ENCODE measurements at places on chromosomes 7 and 10.

- peak; percentile 88 for DNase-seq
These were observed 24.5 kb downstream of the STEAP1 start for GRCh38 chr7:90178679-90179278.

DNA sequence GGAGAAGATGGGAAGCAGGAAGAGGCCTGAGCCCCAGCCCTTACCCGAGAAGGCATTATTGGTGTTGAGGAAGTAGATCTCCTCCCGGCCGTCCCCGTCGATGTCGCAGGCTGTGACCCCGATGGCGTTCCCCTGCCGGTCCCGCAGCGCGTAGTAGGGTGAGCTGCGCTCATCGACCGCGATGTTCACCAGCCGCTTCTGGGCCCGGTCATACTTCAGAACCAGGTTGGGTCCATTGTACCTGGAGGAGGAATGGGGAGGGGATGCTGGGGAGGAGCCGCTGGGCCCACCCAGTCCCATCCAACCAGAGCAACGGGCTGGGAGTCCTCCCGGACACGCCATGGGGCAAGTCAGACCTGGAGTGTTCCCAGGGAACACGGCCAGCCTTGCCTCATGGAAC lies 86.5 kb downstream of the GOLGA7B start:
- DNase-seq: no peak

DNA sequence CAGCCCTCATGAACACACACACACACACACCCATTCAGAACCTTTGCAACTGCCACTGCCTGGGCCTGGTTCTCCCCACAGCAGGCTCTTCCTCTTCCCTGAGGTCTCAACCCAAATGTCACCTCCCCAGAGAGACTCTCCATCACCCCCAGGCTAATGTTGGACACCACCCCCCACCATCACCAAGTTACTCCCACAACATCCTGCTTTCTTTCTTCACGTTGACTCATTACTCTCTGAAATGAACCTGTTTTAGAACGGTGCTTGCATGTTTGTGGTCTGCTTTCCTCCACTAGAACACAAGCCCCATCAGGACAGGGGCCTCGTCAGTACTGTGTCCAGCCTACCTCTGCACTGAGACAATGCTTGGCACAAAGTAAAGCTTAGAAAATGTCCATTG lies 16.0 kb downstream of the AFAP1L2 start:
- peak; percentile 45 for DNase-seq

DNA sequence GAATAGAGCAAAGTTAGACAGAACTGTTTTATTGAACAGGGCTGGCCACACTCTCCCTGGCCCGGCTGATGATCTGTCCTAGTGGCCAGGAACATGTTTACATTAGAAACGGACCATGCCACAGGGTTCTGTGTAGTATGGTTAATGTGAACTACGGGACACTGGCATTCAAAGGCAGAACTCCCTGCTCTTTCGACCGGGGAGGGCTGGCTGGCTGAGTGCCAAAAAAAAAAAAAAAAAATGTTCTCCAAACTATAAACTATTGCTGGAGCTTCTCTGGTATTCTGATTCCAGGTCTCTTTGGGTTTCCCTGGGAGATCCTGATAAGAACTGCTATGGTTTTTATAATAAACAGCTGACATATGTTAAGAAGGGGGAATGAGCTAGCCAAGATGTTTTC lies 1262.6 kb upstream of the SORCS1 start:
- DNase-seq: no peak

GRCh38 chr7:95340491-95340890 lies 16.2 kb upstream of the PON1 start:
- no peak for DNase-seq

GRCh38 chr7:140236626-140237025 lies 59.8 kb upstream of the KDM7A start:
- DNase-seq: no peak

DNA sequence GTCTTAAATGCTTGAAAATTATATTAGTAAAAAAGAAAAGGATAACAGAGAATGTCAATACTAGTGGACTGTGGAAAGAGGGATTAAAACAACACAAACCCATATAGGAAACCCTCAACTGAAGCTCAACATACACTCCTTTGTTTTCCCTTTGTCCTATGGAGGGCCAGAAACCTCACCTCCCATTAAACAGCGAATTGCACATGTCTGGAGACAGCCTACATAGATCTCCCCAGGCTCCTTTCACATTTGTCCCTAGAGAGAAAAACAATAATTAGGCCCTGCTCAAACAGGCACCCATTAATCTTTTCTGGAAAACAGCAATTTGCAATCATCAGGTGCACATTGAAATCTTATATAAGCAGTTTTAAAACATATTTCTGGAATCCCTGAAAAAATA lies 87.6 kb upstream of the SEMA3D start:
- DNase-seq: no peak

- DNase-seq: no peak
These were observed 8.0 kb upstream of the MBL2 start for GRCh38 chr10:52780391-52781155.

- DNase-seq: peak; percentile 32
These were observed 247.6 kb upstream of the HGF start for GRCh38 chr7:82017334-82017943.

DNA sequence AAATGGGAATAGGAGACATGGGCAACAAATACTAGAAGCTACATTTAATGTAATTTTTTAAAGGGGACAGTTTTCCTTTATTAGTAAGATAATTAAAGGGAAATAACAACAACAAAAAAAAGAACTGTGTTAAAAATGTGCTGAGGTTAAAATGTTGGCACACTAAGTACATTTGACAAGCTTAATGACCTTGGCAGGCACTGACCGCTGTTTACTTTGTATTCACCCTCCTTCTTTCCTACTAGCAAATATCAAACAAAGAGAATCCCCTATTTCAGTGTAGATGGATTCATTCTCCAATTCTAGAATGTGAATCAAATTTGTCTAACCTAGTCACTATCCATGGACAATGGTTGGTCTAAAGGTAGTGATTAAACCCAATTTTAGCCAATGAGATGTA lies 77.5 kb upstream of the TOMM7 start:
- no peak for DNase-seq

GRCh38 chr7:96836456-96836855 lies 126.8 kb upstream of the SEM1 start:
- no peak for DNase-seq

GRCh38 chr10:47260505-47261111 lies 39.4 kb upstream of the GDF10 start:
- no peak for DNase-seq

DNA sequence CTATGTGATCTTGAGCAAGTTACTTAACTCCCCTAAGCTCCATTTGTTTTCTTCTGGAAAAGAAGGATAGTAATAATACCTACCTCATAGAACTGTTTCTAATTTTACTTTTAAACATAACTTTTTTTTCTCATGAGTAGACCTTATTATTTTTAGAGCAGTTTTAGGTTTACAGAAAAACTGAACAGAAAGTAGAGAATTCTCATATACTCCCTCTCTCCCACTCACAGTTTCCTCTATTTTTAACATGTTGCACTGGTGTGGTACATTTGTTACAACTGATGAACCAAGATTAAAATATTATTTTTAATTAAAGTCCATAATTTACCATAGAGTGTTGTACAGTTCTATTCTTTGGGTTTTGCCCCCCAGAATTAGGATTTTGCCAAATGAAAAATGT lies 221.3 kb upstream of the CSTF2T start:
- DNase-seq: no peak

- no peak for DNase-seq
These were observed 946 bp upstream of the RASGEF1A start for GRCh38 chr10:43267811-43268210.

DNA sequence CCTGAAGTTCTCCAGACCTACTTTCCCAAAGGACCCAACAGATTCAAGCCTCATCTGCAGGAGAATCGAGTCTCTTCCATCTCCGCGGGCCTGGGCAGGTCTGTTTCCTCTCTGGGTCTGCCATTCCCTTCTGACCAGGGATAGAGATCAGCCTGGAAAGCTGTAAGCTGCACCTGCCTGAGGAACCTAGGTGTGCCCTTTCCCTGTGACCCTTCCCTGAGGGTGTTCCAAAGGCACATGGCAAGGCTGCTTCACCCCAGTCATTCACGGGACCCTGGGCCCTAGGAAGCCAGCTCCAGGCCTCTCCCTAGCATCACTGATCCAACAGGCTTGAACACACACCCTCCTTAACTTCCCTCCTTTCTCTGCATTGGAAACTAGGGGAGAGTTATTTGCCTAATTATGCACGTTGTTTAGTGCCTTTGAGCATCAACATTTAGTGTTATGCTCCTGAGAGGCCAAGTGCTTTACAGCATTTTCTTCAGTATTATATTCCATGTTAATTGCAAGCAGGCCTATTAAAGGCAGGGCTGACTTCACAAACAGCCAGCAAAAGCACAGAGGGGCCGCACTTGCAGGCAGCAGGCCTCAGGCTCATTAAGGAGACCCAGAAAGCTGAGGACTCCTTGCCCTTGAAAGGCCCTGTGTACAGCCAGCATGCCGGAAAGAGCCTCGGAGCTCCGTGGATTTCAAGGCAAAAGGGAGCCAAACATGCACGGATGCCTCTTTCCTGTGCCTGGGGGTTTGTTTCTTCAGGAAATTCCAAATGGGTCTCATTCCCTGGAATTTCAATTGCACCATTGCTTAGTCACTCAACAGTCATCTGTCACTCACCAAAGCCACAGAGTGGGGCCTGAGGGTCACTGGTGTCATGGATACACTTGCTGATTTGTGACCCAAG lies 91.0 kb upstream of the FAM20C start:
- DNase-seq: peak; percentile 96

GRCh38 chr10:97570146-97570788 lies 2.3 kb upstream of the ANKRD2 start:
- DNase-seq: no peak

DNA sequence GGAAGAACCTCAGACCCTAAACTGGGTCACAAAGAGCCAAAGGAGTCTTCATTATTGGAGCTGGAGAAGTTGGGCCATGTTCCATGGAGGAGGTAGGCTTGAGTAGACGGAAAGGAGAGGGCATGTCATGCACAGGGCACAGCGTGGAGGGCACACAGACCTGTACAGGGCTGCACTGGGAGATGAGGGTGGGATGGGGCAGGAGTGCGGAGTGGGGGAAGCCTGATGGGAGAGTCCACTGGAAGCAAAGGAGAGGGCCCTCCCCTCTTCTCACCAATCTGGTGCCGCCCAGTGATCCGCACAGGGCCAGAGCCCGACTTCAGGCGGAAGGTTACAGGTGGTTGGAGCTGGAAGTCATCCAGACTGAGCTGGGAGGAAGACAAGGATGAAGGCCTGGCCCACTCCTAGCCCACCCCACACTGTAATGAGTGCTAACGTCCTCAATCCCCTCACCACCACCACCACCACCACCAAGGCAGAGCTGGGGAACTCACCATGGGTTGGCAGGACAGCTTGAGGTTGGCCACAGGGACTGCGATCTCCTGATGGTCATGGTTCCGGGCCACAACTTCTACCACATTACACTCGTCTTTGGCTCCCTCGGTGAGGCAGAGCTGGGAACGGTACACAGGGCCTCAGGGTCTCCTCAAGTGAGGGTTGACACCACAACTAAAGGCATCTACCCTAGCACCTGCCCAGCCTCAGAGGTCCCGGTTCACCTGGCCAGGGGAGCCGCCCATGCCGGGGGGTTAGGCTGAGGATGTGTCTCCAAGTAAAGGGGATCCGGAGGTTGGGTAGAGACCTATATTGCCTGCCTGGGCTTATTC lies 1.0 kb downstream of the NPM3 start:
- DNase-seq: no peak

DNA sequence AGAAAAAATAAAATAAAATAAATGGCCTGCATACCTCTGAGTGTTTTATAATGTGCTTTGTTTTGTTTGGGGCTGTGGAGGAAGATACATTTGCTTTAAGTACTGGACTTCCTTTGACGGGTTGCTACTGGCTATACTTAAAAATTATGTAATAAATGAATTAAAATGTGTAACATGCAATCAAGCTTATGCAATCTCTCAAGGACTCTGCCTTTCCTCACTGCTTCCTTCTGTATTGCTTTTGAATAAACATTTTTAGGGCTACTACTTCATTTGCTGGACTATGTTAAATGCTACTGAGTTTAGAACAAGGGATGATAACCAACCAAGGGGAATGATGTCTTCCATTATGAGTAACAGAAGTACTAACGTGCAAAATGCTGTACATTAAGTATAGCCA lies 91.6 kb downstream of the ETV1 start:
- no peak for DNase-seq

DNA sequence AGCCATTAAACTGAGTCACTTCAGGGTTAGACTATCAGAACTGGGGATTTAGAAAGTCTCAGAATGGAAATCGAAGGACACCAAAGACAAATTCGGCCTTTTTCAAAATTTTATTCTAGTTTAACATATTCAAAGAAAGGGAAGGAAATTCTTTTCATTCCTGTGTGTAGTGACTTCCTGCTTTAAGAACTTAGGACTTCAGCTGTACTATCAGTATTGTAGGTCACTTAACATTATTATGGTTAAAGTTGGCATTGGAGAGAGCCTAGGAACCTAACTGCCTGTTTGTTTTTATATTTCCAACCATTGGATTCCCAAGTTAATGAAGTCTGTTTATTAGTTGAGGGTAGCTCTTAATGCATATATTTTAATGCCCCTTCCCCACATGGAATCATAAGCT lies 63.7 kb downstream of the PTEN start:
- DNase-seq: peak; percentile 65

DNA sequence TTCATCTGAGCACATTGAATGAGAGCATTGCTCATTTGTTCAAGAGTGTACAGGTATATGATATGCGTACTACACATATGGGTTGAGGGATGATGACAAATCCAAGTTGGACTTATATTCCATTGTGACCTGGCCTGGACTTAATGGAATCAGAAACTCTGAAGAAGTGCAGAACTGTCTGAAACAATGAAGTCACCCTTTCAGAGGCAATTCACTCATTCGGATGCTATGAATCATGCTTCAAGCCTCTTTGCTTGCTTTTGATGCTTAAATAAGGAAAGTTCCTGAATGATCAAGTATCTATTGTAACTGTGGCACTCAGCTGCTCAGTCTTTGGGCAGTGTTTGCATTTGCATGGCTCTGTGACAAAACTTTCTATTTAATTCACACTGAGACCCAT lies 93.4 kb downstream of the ZNF365 start:
- DNase-seq: peak; percentile 55

- DNase-seq: no peak
These were observed 23.0 kb upstream of the LRGUK start for GRCh38 chr7:134104166-134104565.

GRCh38 chr7:130953196-130953595 lies 219.2 kb upstream of the KLF14 start:
- no peak for DNase-seq

DNA sequence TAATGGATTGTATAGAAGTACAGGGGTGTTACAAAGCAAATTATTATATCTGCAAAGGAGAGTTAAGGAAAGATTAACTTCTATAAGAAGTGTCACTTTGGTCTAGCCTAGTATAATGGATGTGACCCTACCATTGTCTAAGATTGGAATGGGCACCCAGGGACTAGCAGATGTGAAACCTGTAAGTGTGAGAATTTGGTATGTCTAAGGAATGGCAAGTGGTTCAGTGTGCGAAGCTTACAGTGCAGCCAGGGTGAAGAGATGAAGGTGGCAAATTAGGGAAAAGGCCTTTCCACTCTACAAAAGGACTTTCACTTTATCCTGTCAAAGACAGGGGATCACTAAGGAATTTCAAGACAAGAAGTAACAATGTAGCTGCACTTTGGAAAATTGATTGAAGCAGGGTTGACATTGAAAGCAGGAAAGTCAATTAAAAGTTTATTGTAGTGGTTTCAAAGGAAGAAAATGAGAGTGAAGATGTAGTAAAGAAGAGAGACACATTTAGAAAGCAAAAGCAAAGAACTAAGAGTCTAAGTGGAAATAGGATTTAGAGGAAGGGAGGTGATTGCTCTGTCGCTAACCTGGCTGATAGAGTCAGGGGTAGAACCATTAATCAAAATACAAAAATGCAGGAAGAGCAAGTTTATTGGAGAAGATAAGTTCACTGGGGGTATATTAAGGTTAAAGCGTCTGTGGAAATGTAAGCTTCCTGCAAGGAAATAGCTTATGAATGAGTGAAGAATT lies 47.4 kb downstream of the KCND2 start:
- no peak for DNase-seq
